Neuronal stem cell (in vitro differentiated cells): ENCODE measurements at places on chromosomes 5 and 9.

DNA sequence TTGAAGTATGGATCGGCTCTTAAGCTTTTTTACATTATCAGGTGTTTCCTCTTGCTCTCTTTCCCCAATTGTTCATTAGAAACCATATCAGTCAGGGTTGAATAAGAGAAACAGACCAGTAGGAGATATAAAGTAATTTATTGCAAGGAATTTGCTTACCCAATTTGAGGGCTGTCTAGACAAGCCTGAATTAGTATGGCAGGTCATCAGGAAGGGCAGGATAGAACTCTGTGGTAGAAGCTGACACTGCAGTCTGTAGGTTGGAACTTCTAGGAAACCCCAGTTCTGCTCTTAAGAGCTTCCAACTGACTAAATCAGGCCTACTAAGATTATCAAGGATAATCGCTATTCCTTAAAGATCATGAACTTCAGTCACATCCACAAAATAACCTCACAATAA is 24.3 kb downstream of the ISOC1 start:
- H3K4me3 ChIP-seq: no peak overlapping the region
- H3K27me3 ChIP-seq: no peaks in the 10 kb centered on the region
- H3K36me3 ChIP-seq: no peaks in the 10 kb centered on the region
- DNase-seq: no peak

- H3K4me3 ChIP-seq: no peak overlapping the region
- H3K36me3 ChIP-seq: no peaks in the 10 kb centered on the region
- peaks cover 6% of the 10 kb centered on the region for H3K4me1 ChIP-seq
- no peaks in the 10 kb centered on the region for H3K27me3 ChIP-seq
- H3K27ac ChIP-seq: no peak overlapping the region
- DNase-seq: no peak
Observed at GRCh38 chr9:127142291-127142690, 19.9 kb upstream of the ANGPTL2 start.

DNA sequence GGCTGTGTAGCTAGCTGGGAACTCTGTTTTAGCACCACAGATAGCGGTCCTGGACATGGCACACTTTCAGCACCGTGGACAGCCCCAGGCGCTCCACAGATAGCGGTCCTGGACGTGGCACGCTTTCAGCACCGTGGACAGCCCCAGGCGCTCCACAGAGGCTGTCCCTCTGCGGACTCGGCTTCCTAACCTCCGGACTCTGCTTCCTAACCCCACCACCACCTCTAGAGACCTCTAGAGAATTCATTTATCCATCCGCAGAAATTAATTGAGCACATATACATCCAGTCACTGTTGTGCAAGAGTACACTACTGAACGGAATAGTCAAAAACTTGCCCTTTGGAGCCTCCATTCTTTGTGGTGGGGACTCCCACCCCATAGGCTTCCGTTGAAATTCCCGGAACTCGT is 27.4 kb downstream of the UNC5A start:
- H3K4me3 ChIP-seq: no peak overlapping the region
- no peak overlapping the region for H3K27ac ChIP-seq
- no peaks in the 10 kb centered on the region for H3K36me3 ChIP-seq

DNA sequence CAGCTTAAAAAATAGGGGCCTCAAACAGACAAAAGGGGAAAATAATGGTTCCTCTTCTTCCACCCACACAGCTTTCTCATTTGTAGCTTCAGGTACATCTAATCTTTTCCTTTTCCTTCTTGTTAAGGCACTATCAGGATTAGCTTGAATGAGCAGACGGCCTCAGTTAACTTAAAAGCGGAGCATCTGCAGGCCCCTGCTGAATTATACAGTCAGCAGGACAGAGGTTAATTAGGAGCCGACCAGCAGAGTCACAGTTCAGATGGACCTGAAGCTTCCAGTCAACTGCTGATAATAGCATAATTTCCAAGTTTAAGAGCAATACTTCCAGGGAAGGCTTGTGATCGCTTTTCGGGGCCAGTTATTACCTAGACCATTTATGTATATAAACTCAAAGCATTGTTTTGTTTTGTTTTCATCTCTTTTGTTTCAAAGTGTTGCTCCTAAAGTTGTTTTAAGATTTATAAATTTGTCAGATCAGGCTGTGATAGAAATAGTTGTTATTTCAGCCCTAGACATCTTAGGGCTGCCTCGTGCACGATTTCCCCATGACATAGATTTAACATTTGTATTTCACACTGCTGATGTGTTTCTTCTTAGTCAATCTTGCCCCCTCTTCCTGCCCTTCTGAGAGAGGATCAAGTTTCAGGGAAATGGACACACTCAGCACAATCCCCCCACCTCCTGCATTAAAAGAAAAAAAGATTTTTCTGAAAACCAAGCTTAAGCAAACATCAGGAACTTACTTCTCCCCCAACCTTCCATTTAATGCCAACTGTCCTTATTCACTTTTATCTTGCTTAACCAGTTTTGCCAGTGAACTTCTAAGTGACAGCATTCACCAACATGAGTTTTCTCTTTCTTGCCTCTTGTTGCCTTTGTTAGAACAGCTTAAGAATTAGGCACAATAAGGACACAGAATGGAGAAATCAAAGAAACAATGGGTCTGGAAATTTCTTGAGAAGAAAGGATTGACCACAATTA is 449.8 kb downstream of the ARHGEF28 start:
- H3K27me3 ChIP-seq: no peaks in the 10 kb centered on the region
- H3K4me1 ChIP-seq: peaks cover 16% of the 10 kb centered on the region
- peak overlapping the region; percentile 50 for H3K27ac ChIP-seq
- no peak for DNase-seq
- no peaks in the 10 kb centered on the region for H3K36me3 ChIP-seq

DNA sequence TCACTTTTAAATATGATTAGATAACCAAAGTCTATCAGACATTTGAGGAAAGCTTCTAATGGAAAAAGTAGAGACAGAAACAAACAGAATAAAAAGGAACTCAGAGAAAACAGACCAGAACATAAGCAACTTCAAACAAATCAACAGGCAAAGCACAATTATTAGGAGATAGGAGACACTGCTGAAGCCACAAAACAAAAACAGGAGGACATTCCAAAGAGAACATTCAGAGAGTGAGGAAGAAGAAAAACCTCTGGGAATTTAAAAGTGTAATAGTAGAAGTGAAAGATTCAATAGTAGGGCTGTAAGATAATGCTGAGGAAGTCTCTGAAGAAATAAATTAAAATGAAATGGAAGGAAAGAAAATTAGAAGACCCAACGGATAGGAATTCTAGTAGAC is 83.2 kb upstream of the TBCA start:
- no peaks in the 10 kb centered on the region for H3K36me3 ChIP-seq
- H3K4me1 ChIP-seq: no peaks in the 10 kb centered on the region
- no peaks in the 10 kb centered on the region for H3K27me3 ChIP-seq
- H3K27ac ChIP-seq: no peak overlapping the region
- no peak overlapping the region for H3K4me3 ChIP-seq

DNA sequence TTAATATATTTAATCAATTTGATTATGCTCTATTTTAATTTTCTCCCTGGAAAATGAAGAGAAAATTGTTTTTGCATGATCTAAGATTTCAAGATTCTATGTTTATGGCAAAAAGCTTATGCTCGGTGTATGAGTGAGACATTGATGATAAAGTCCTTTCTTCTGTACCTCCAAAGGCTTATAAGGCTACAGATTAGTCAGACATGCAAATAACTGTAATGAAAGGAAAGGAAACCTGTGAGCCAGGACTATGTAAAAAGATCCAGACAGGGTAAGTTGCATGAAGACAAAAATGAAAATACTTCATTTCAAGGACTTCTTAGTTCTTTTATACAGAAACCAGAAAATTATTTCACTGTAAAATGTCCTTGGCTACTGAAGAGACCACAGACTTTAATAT is 52.2 kb upstream of the EDIL3 start:
- no peaks in the 10 kb centered on the region for H3K27me3 ChIP-seq
- H3K4me1 ChIP-seq: no peaks in the 10 kb centered on the region
- H3K36me3 ChIP-seq: no peaks in the 10 kb centered on the region
- no peak overlapping the region for H3K27ac ChIP-seq
- no peak overlapping the region for H3K4me3 ChIP-seq
- DNase-seq: no peak

DNA sequence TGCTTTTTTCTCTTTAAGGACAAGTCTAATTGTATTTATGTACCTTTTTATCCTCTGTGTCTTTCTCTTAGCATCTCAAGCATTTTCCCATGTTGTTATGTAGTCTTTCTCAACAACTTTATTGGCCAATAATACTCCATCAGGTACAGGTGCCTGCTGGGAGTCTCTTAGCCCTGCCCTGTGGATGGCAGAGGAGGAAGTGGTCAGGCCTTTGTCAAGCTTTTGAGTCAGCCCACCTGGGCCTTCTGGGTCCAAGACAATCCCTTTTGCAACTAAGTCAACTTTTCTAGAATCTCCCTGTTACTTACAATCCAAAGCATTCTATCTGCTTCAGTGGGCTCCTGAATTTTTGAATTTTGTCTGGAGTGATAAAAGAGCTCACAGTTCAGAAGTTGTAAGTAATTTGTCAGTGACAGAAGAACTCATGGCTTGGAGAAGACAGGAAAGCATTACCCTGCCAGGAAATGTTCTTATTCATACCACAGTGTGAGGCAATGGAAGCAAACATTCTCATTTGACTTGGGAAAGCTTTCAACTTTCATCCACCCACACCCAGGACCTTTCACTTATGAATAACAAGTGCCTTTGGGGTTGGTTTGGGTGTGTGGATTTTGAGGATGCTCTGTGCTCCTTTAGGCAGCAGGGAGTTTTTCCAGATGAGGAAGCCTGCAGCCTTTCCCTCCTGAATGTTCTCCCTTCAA is 200.0 kb upstream of the S1PR3 start:
- H3K36me3 ChIP-seq: no peaks in the 10 kb centered on the region
- no peak overlapping the region for H3K27ac ChIP-seq
- H3K27me3 ChIP-seq: no peaks in the 10 kb centered on the region
- peaks cover 3% of the 10 kb centered on the region for H3K4me1 ChIP-seq
- DNase-seq: no peak

GRCh38 chr9:1522219-1522767 is 472.1 kb downstream of the DMRT2 start:
- DNase-seq: no peak
- no peaks in the 10 kb centered on the region for H3K27me3 ChIP-seq
- no peak overlapping the region for H3K4me3 ChIP-seq
- H3K4me1 ChIP-seq: no peaks in the 10 kb centered on the region

- no peak overlapping the region for H3K27ac ChIP-seq
- H3K27me3 ChIP-seq: no peaks in the 10 kb centered on the region
- no peaks in the 10 kb centered on the region for H3K36me3 ChIP-seq
- no peak for DNase-seq
- no peak overlapping the region for H3K4me3 ChIP-seq
Observed at GRCh38 chr9:15572200-15572770, 19.4 kb downstream of the CCDC171 start.

DNA sequence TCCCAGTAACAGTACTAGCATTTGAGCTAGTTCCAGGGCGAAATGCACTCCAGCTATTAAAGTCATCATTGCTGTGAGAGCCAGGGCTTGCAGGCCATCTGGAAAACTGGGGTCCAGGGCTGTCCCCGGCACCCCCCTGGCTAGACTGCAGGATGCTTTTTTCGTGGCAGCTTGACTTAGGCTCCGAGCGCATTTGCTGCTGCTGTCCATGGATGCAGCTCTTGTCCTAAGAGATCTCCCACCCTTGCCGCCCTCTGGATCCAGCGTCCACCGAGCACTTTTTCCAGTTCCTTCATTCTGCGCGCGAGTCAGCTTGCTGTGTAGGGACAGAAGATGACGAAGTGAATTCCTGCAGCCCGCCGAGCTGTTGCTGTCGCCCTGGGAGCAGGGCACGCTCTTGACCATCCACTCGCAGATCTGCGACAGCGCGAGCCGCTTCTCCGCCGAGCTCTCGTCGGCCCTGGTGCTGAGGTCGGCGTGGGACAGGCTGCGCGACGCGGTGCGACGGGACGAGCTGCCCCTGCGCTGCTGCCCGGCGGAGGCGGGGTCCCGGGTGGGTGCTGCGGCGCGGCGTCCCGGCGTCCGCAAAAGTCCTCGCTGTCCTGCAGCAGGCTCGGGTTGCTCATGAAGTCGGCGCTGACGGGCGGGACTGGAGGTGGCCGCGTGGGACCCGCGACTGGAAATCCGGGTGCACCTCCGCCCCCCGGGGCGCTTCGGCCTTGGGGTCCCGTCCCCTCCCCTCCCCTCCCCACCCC is 30.7 kb downstream of the OR2V1 start:
- no peak overlapping the region for H3K27ac ChIP-seq
- H3K4me1 ChIP-seq: no peaks in the 10 kb centered on the region

DNA sequence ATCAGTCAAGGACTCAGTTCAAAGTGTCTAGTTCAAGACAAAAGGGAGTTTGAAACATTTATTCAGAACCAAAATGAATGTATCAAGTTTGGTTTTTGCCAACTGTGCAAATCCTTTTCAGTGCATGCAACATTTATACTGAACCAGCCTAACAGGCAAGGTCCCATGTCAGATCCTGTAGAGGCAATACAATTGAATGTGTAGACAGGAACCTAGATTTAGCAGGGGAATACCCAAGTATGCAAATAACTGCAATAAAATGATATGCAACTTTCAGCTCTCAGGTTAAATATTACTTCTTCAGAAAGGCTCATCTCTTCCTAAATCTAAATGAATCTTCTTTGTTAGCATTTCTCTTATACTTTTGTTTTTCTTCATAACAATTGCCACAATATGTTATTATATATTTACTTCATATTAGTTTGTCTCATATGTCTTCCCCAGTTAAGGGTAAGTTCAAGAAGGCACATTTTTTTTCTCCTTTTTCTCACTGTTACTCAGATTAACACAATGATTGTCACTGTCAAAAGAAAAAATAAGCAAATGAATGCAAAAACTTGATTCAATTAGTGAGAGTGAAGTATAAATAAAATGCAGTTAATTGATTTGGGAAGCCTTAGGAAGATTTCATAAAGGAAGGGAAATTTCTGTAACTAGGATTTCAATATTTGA is 163.9 kb upstream of the RASA1 start:
- H3K27me3 ChIP-seq: no peaks in the 10 kb centered on the region
- H3K27ac ChIP-seq: no peak overlapping the region
- H3K36me3 ChIP-seq: no peaks in the 10 kb centered on the region
- no peak for DNase-seq

- no peak overlapping the region for H3K27ac ChIP-seq
- no peaks in the 10 kb centered on the region for H3K27me3 ChIP-seq
- no peaks in the 10 kb centered on the region for H3K4me1 ChIP-seq
- no peaks in the 10 kb centered on the region for H3K36me3 ChIP-seq
- no peak overlapping the region for H3K4me3 ChIP-seq
Observed at GRCh38 chr9:73073337-73074175, 78.1 kb upstream of the ANXA1 start.

DNA sequence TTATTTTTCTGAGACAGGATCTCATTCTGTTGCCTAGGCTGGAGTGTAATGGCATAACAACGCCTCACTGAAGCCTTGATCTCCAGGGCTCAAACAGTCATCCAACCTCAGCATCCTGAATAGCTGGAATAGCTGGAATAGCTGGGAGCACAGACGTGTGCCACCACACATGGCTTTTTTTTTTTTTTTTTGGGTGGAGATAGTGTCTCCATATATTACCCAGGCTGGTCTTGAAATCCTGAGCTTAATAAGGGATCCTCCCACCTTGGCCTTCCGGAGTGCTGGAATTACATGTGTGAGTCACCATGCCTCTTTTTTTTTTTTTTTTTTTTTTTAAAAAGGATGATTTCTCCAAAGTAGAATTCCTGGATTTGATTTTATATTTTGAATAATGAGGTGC is 60.7 kb downstream of the NSD1 start:
- DNase-seq: no peak
- H3K4me3 ChIP-seq: no peak overlapping the region
- H3K4me1 ChIP-seq: no peaks in the 10 kb centered on the region
- H3K36me3 ChIP-seq: peaks cover 8% of the 10 kb centered on the region
- no peak overlapping the region for H3K27ac ChIP-seq
